ENCODE measurements at places on chromosomes 16 and 17.

DNA sequence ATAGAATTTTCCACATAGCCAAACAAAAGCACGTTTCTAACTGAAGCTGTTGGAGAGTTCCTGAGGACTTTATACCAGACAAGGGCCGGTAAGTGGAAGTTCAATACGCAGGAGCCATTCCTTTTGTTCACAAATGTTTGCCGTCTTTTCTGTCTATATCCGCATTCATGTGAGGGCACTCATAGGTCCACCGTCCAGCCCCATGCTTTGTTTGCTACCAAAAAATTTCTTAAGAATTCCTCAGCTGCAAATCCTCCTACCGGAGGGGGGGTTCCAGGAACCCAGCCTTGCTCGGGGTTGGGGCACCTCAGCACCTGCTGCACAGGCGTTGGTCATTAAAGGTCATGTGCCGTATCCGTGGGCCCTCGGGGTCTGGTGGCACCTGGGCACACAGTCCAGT, 276.8 kb downstream of the SEC14L1 start:
- no peak for DNase-seq

GRCh38 chr16:87330257-87330624, 13.0 kb upstream of the C16orf95 start:
- no peak for DNase-seq

DNA sequence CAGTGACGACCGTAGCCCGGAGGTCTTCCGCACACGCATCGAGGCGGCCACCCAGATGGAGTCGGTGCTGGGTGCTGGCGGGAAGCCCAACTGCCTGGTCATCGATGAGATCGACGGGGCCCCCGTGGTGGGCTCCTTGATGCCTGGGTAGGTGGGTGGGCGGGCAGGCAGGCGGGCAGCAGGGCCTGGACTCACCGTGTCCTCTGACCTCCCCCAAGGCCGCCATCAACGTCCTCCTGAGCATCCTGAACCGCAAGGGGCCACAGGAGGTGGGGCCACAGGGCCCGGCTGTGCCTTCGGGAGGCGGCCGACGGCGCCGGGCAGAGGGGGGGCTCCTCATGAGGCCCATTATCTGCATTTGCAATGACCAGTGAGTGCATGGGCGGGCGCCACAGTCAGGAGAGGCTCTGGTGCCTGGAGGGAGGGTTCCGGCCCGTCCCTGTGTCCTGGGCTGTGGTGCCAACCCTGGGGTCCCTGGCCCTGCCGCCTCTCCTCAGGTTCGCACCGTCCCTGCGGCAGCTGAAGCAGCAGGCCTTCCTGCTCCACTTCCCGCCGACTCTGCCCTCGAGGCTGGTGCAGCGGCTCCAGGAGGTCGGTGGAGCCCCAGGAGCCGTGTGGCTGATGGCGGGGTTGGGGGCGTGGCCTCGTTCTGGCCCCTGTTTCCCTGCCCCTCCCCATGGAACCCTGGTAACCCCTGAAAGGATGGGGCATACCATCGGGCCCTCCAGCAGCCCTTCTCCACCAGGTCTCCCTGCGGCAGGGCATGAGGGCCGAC, 4.0 kb downstream of the CHTF18 start:
- no peak for DNase-seq

DNA sequence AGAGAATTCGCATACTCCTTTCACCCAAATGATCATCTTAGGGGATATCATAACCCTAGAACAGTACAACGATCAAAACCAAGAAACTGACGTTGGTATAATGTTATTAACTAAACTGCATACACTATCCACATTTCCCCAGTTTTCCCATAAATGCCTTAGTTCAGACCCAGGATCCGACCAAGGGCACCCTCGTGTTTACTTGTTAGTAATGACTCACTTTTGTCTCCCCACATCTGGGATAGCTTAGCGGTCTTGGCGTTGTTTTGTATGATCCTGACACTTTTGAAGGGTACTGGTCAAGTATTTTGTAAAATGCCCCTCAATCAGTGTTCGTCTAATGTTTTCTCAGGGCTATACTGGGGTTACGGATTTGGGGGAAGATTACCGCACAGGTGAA, 8.0 kb downstream of the HS3ST3A1 start:
- no peak for DNase-seq

DNA sequence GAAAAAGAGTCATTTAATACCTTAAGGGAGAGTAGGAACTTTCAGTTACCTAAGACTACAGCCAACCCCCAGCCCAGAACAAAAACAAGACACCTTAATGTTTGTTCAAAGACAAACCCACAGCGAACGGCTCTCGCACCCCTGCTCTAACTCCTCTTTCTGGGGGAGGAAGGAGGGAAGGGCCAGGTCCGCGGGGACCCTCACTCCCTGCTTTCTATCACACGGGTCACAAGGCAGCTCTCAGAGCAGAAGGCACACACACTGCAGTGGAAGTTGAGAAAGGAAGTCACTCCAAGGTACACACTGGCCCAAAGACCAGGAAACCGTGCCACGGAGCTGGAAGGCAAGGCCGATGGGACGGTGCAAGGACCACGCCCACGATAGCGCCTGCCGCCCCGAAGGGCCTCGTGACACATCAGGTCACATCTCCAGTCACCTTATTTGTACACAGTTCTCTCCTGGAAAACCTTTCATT, 10.0 kb downstream of the LITAFD start:
- DNase-seq = no peak

Data from activated CD8-positive, alpha-beta T cell treated with anti-CD3 and anti-CD28 coated beads, Interleukin-2, amount 10 ng/mL, durations not matched to agents 7 days and 5 days (primary cell).